ENCODE measurements at places on chromosomes 5 and 9.

DNA sequence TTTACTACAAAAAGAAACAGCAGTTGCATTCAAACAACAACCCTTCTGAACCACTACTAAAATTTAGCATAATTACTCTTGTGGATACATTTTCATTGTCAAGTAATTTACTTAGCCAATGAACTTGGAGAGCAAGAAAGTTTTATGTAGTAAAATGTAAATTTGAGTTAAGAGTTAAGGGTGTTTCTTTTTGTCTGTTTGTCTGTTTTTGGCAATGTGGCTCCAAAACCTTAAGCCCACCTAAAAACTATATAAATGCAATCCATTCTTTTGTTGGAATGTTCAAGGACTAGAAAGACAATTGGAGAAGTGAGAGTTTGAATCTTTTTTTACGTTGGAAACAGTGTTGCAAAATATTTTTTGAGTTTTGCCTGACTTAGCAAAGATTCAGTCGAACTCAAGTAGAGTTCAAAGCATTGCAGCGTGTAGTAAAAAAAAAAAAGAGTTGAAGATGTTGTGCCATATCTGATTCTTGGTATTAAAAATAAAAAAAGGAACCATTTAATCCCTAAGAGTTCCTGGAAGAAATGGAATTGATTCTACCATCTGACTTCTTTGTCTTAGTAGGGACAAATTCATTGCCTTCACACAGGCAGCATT lies 867 bp downstream of the SYK start:
- no peak for DNase-seq

DNA sequence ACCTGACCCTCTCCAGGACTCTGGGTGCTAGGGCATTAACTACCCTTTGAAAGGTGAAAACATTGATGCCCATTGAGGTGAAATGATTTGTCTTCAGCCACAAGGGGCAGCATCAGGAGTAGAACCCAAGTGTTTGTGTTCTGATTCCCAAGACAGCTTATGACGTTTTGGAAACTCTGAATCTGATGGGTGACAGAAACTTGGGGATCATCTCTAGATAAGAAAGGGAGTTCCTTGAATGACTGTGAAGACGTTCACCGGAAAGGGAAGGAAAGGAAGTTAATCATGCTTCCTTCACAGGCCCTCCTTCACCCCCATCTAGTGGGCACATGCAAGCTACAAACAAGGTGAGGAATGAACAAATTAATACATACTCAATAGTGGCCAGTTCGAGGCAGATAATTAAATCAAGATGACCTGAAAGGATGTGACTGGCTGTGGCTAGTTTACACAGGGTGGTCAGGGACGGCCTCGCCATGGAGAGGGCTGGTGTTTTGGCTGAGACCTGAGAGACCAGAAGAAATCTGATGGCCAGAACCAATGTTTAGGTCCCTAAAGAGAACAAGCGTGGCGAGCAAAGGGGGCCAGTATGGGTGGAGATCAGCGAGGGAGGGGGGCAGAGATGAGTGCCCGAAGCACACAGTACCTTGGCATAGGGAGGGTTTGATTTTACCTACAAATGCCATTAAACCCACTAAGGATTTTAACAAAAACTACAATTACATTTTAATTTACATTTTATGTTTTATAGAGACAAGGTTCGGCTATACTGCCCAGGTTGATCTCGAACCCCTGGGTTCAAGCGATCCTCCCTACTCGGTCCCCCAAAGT lies 937 bp upstream of the SLC26A2 start:
- no peak for DNase-seq

- DNase-seq: no peak
Observed at GRCh38 chr9:85433046-85433445, 308.7 kb downstream of the AGTPBP1 start.

- no peak for DNase-seq
Observed at GRCh38 chr9:108257382-108257781, 598.4 kb downstream of the ACTL7B start.
